Left renal cortex interstitium (tissue), 4 donors: ENCODE measurements at places on chromosomes 6 and 20. TPM values are rescaled to one million over a fixed set of nuclear protein-coding genes. Genes with fewer than 3 reads are reported as not detected.

- no peak for DNase-seq
These were observed 43.3 kb downstream of the NUDT3 start for GRCh38 chr6:34349211-34349610.

Gene IGF2R
- polyA plus RNA-seq, result 63.7 TPM

Gene ANKRD66
- not detected for polyA plus RNA-seq

DNA sequence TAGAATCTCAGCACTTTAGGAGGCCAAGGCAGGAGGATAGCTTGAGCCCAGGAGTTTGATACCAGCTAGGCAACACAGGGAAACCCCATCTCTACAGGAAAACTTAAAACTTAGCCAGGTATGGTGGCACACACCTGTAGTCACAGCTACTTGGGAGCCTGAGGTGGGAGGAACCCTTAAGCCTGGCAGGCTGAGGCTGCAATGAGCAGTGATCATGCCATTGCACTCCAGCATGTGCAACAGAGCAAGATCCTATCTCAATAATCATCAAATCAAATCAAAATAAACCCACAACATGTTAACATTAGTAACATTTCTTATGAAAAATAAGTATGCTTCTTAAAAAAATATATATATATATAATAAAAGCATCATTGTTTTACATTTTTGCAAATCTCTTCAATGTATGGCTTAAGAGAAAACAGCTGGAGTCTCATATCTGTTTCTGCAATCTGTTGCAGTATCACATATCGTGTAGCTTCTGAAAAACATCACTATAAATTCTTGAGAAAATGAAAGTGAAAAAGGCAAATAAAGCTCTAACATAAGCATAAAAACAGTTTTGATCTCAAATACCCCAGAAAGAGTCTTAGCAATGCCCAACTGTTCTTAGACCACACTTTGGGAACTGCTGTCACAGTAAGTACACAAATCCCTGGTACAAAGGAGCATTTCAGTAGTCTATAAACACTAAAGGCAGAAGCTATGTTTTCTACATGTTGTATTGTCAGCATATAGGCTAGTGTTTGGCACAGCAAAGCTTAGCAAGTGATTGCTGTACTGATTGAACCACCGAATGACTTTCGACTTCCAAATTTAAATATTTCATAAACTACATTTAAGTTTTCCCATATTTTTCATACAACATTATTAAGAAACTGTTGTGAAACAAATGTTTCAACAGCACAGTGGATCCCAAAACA is 8.0 kb downstream of the MMUT start:
- no peak for DNase-seq

Gene C6orf141
- polyA plus RNA-seq, result 0.65 TPM

DNA sequence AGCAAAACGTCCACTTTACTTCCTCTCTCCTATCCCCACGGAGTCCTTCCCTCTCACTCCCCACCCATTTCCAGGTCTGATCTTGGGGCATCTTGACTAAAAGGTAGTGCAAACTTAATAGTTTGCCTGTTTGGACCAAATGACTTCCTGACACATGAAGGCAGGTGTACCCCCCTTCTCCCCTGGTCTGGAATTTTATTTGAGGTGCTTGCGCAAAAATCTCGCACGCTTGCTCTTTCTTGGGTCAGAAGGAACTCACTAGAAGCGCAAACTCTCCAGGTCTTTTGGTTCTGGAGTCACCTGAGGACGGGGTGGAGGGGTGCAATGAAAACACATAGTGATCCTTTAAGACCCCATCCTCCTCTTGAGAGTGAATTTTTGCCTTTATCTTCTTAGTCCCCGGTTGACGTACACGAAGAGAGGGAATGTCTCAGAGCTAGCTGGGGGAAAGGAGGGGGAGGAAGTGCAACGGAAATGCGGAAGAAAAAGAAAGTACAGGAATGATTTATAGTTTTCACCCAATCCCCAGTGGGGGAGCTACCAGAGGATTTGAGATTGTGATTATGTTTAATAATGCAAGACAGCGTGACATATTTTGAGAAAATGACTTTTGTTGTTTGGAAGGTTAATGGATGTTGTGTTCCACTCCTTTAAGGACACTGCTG is 4.9 kb downstream of the ADGRB3 start:
- no peak for DNase-seq

Gene GTSF1L
- polyA plus RNA-seq, result not detected

Gene COL21A1
- 147 TPM for polyA plus RNA-seq

DNA sequence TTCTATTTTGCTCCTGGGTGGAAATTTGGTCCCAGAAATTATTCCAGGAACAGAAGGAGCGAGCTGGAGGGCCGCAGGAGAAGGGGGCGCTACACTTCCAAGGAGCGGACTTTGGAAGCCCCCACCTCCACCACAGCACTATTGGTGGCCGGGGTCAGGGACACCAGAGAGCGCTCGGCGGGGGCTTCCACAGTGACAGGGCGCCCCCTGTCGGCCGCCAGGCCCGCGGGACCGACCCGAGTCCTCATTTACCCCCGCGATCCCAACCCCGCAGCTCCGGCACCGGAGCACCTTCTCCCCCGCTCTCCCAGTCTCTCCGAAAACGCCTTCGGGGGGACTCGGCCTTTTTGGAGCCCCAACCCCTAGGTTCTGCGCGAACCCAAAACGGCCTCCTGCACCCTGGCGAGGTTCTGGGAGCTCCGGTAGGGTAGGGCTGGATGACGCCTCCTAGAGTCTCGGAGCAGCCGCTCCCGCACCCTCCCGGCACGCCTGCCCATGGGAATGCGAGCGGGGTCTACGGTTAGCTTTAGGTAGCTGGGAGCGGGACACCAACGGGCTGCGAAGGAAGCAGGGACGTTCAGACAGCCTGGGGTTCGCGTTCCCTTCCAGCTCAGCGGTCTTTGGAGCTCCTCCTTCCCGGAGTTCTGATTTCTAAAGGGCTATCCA is 2.4 kb upstream of the FOXA2 start:
- DNase-seq, result no peak

- DNase-seq, result no peak
These were observed 77.0 kb downstream of the TBX18 start for GRCh38 chr6:84687431-84687830.

Gene TRIM31
- not detected for polyA plus RNA-seq

- no peak for DNase-seq
These were observed 1.5 kb downstream of the SALL4 start for GRCh38 chr20:51800872-51801121.

GRCh38 chr6:97501853-97502252 is 218.8 kb upstream of the MMS22L start:
- DNase-seq, result no peak

- DNase-seq, result no peak
These were observed 139.7 kb downstream of the SYNDIG1 start for GRCh38 chr20:24608926-24609667.

DNA sequence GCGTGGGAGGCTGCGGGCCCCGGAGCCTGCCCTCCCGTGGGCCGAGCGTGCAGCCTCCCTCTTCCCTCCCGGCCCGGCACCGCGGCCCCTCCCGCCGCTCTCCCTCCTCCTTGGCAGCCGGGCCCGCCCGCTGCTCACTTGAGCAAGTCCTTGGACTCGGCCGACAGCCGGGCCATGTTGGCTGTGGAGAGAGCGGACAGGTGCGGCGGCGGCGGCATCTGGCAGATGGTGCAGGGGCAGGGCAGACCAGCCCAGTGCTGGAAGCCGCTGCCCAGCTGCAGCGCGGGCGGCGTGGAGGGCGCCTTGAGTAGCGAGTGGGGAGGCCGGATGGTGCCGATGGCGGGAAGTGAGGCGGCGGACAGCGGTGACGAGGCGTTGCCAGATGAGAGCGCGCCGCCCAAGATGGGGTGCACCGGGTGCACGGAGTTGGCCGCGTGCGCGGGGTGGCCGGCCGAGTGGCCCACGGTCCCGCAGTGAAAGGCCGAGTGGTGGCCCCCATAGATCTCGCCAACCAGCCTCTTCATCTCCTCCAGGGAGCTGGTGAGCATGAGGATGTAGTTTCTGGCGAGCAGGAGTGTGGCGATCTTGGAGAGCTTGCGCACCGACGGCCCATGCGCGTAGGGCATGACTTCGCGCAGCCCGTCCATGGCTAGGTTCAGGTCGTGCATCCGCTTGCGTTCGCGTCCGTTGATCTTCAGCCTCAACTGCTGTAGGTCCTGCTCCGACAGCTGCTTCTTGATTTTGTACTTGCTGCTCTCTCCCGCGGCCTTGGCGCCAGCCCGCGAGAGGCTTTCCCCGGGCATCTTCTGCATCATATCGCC is 766 bp downstream of the OLIG3 start:
- no peak for DNase-seq

- peak; percentile 21 for DNase-seq
These were observed 107.0 kb downstream of the HIVEP1 start for GRCh38 chr6:12119085-12119588.

Gene SLC44A4
- polyA plus RNA-seq, result 57.4 TPM

DNA sequence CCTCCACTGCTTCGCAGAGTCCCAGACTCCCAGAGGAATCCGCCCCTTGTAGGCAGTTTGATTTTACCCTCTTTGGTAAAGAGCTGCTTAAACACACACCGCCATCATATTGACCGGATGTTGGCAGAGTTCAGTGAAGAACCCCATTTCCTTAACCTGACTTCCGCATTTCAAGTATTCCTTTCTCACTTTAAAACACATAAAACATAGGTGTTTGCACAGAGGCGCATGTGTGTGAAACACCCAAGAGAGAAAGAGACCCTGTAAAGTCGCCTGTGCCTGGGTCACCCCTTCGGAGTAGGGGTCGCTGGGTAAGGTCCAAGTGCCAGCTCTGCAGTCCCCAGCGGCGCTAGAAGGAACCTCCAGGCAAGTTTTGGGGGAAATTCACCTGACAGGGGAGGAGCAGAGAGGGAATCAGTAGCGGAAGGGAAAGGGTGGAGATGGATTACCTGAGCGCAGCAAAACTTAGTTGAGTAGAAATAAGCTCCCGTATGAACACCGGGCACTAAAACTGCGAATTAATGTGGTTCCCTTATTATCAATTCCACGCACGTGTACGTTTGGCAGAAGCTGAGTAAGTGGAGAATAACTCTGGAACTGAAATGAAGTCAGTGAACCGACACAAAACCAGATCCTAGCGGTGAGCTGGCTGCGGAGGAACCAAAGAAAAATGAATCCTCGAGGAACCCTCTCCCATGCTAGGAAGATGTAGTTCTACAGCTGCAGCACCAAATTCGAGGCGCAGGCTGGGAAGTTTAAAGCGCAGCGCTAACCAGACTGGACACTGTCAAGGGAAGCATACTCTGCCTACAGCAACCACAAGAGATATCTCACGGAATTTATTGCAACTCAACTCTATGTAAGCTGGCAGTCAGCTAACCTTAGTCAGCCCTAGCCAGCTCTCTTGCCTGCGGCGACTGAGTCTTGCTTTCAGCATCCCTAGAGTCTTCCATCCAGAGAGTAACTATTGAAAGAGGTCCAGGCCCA is 3.5 kb upstream of the HTR1B start:
- no peak for DNase-seq

GRCh38 chr6:168670401-168670985 is 229.5 kb downstream of the SMOC2 start:
- DNase-seq, result no peak

GRCh38 chr6:79467716-79468115 is 69.5 kb downstream of the LCA5 start:
- DNase-seq, result no peak

- no peak for DNase-seq
These were observed 173.1 kb upstream of the SSTR4 start for GRCh38 chr20:22861990-22862389.

GRCh38 chr6:88983532-88983931 is 20.1 kb upstream of the RNGTT start:
- DNase-seq, result no peak

- DNase-seq, result no peak
These were observed 103.6 kb upstream of the SGK1 start for GRCh38 chr6:134421501-134421900.

GRCh38 chr20:47783828-47784598 is 1.3 kb downstream of the SULF2 start:
- DNase-seq, result no peak

GRCh38 chr6:125670568-125670967 is 78.9 kb upstream of the HEY2 start:
- DNase-seq, result no peak

DNA sequence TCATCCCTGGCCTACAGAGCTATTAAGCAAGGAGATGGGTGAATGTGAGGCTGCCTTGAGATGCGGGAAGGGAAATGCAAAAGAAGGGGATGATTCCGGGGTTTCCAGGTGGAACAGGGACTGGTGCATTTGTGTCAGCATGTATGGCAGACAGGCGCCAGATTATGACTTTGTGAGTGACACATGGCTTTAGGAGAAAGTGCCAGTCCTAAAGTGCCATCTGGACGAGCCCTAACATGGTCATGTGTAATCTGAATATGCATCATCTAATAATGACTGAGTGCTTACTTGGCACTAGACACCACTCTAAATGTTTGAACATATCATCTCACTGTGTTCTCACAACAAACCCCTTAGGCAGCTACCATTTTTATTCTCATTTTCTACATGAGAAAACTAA is 195.0 kb upstream of the TSHZ2 start:
- DNase-seq, result no peak

GRCh38 chr6:116764961-116765841 is at the start of gene FAM162B:
Gene FAM162B (minus strand): TSS chr6:116765719. CDS start chr6:116765576, 143 bp downstream.
- DNase-seq, result no peak

DNA sequence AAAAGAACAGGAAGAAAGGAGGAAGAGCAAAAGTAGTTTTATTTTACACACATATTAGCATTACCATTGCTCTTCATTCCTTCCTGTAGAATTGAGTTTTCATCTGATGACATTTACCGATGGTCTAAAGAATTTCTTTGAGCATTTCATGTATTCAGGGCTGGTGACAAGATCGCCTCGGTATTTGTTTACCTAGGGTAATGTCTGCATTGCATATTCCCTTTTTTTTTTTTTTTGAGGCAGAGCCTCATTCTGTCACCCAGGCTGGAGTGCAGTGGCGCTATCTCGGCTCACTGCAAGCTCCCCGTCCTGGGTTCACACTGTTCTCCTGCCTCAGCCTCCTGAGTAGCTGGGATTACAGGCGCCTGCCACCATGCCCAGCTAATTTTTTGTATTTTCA is 19.3 kb downstream of the RAB22A start:
- DNase-seq, result no peak

- no peak for DNase-seq
These were observed 428.4 kb upstream of the PLCB4 start for GRCh38 chr20:8640461-8640860.

DNA sequence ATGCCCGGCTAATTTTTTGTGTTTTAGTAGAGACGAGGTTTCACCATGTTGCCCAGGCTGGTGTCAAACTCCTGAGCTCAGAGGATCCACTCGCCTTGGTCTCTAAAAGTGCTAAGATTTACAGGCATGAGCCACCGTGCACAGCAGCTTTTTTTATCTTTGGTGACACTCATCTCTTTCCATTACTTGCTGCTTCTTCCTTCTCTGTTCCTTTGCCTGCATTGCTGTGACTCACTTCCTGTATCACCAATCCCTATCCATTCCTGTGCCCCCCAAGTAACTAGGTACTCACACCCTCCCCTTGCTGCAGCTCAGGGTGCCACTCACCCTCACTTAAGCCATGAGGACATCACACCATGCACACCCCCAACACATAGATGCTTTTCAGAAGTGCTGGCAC is 24.6 kb downstream of the KHDC1L start:
- DNase-seq, result no peak
